ENCODE measurements at places on chromosomes 6 and 20.

GRCh38 chr6:87745966-87746721, 44.1 kb upstream of the AKIRIN2 start:
- no peak for DNase-seq

- DNase-seq: no peak
Measured at GRCh38 chr6:51908243-51908642, 179.2 kb downstream of the PKHD1 start.

DNA sequence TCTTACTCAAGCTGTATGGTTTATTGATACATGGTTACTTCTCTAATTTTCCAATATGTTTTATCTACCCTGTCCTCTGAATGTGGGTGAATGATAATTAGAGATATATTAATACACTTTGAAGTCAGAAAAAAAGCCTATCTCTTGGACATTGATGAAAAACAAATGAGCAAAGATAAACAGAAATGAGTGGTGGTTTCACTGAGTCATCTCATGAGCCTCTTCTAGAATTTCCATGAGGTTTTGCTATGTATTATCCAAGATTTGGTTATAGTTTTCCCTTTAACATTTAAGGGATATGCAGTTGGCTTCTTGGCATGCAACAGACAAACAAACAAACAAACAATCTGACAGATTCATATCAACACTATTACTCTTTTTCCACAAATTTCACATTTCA, 586.8 kb downstream of the RFPL4B start:
- no peak for DNase-seq

- DNase-seq: no peak
Measured at GRCh38 chr20:63518946-63519667, 1.5 kb upstream of the PPDPF start.

- DNase-seq: no peak
Measured at GRCh38 chr20:34373445-34373844, 10.4 kb downstream of the ITCH start.

- DNase-seq: no peak
Measured at GRCh38 chr6:74798302-74798701, 407.6 kb downstream of the COL12A1 start.

GRCh38 chr6:63403725-63404124, 83.9 kb upstream of the LGSN start:
- DNase-seq: no peak

DNA sequence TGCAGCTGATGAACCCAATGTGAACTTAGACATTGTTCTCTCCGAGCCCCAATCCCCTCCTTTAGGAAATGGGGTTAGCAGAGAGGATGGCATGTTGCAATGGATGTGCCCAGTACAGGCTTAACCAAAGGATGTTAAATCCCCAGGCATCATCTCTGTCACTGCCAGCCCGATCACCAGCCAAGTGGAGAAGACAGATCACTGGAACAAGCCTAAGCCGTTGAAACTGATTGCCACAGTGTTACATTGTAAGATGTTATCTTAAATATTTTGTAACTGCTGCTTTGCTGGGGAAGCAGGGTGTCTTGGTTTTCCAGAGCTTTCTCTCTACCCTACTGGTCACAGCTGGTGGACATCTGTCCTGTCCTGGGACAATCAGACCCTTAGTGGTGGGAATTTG, 783.4 kb upstream of the CHD6 start:
- no peak for DNase-seq

DNA sequence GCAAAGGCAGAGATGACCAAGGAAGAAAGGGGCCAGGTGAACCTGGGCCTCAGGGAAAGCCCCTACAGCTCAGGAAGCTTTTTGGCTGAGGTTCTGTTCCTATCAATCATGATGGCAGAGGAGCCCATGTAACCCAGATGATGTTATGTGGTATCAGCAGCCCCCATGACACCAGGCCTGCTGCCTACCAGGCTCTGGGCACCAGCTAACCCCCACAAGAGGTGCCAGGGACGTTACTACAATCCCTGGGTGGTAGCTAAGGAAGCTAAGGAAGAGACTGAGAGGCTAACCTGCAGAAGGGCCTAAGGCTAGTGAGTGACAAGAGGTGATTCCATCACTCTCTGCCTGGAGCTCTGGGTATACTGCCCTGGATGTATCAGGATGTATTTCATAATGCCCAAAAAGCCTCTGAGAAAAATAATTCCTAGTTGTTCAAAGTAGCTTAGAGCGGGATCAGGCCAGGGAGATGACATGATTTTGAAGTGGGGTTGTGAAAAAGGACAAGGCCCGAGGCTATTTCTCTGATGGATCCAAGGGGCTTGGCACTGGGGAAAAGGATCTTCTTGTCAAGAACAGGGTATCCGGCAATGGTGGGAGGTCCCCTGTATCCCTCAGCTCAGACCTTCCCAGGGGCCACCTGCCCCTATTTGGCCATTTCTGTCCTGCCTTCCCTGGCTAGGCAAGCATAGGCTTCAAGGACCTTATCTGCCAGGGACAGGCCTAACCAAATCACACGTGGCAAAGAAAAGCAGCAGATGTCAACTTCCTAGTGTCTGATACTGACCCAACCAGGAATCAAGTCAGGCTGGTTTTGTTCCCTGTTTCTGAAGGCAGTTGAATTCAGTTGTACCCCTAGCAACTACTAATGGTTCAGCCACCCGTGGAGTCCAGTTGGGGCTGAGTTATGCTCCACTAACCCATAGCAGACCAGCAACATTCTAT, 41.3 kb downstream of the PANK2 start:
- DNase-seq: no peak

GRCh38 chr20:19757487-19758132, 448 bp upstream of the RIN2 start:
- no peak for DNase-seq

DNA sequence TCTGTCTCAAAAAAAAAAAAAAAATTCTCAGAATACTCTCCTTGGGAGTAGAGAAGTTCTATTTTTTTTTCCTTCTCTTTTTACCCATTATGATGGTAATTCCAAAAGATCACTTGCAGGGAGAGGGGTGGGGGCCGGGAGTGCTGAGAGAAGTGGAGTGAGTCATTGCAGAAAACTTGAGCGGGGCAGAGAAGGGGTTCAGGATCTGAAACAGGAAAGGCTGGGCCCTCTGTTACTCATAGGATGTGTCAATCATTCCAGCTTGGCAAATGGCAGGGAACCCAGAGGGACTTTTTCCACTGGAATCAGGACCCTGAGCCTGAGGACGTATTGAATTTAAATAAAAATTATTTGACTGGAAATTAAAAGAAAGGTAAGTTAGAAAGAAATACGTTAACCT, 111.4 kb upstream of the ARMC2 start:
- peak; percentile 23 for DNase-seq

DNA sequence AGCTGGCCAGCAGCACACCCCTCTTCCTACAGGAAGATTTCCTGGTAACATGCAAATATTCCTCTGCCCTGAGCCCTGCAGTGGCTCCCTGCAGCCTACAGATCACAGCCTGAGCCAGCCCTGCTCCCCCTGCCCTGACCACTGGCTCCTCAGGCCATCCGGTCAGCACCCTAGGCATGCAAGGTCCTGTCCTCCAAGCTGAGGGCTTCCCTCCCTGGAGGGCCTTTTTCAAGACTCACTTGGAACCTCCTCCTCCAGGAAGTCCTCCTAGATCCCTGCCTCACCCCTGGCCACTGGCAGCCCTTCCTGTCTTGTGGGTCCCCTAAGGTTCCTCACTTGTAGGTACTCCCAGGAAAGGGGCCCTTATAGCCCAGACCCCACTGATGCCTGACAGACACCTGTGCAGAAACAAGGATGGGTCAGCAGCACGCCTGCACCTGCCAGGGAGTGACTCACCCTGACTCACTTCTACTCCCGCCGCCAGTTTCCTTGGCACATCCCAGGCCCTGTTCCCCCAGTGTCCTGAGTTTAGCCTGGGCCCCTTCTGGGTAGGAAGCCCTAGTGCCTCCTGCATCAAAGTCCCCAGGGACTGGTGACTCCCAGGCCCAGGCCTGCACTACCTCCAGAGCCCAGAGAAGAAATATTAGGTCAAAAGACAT, 3.2 kb downstream of the SLC4A11 start:
- no peak for DNase-seq

DNA sequence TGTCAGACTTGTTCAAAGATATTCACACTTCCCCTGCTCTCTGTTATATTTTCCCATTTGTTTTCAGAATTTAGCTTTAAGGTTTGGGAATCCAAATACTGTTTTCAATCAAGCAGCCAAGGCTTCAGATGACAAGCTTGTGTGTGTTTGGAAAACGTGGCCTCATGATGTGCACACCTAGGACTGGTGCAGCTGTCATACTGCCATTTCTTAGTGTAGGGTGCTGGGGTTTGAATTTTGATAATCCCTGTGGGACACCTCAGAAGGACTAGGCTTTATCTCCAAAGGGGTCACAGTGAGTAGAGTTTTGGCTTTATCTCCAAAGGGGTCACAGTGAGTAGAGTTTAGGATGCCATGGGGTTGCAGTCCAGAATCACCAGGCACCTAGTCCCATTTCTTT, 65.3 kb upstream of the JAG1 start:
- DNase-seq: no peak

GRCh38 chr6:362231-362923, 29.2 kb upstream of the IRF4 start:
- no peak for DNase-seq

DNA sequence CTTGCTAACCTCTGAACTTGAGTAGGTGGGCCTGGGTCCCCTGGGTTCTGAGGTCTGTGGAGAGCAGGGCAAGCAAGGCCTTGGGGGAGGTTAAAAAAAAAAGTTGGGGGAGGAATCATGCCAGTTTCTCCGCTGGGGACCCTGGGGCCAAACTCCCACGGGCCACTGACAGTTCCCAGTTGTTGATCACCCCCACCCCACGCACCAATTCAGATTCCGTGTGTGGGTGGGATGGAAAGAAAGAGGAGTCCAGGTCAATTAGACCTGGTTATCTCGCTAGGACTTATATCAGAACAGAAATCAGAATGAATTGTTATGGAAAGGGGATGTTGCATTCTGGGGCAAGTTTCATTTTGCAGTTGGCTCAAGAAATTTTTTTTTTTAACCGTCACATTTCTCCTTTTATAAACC, 46.7 kb upstream of the SUPT3H start:
- no peak for DNase-seq

GRCh38 chr6:136501514-136501913, 48.7 kb downstream of the MAP7 start:
- no peak for DNase-seq

DNA sequence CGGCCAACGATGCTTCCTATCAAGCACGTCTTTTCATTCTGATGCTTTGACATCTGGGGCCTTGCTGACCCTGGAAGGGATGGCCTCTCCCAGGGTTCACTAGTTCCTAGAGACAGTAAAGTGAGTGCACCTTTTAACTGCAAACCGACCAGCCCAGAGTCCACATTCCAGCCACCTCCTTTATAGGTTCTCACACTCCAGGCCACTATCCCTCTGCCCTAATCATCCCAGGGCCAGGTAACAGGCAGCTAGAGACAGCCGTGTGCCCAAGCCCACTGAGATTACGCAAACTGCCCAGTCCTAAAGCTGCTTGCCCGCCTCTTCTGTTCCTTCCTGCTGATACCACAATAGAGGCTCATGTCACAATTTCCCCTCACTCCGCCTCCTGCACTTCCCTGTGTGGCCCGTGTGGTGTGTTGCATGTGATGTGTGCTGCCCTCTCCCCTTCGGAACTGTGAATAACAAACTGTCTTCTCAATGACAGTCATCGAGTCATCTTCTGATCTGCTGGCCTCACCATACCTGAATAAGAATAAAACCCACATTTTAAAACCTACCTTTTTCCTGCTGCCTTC, 123.7 kb upstream of the EXOC2 start:
- no peak for DNase-seq

DNA sequence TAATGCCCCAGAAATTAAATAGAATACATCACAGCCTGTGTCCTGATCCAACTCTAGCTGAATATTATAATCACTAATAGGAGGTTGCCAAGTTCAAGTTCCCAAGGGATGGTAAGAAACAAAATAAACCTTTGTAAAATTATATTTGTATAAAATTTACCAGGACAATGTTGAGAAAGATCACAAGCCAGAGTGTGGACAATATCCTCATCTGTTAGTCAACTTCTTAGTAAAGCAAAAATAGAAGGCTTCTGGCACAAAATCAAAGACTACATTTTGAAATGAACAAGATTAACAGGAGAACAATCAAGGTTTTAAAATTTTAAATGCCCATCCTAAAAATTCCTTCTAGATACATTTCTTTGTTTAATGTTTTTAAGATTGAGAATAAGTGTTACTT, 290.4 kb upstream of the HSF2 start:
- DNase-seq: no peak

DNA sequence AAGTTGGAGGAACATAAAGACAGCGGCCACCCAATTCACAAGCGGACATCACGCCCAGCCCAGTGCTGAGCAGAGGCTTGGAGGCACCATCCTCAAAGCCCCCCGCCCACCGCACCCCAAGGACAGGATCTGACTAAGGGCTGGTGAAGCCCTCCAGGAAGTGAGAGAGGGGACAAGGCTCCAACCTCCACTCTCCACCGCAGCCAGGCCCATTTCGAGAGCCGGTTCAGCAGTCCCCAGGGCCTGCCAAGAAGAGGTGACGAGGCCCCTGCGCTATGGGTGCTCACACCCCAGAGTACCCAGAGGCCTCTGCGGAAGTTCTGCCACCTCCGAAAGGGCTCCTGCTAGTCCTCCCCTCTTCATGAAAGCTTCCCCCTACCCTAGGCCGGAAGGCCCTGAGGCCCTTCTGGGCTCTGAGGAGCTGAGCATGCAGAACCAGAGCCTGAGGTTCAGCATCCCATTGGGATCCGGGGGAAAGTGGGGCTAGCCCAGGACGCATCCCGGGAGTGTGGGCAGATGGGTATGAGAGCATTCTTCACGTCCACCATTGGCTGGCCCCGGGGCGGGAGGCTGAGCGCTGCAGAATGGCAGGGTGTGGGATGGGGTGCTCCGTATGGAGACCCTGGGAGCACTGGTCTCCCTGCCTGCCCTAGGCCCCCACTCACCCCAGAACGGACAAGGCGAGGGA, 2.5 kb downstream of the GRM4 start:
- DNase-seq: no peak

- DNase-seq: no peak
Measured at GRCh38 chr6:44824567-44824966, 437.1 kb downstream of the CDC5L start.

DNA sequence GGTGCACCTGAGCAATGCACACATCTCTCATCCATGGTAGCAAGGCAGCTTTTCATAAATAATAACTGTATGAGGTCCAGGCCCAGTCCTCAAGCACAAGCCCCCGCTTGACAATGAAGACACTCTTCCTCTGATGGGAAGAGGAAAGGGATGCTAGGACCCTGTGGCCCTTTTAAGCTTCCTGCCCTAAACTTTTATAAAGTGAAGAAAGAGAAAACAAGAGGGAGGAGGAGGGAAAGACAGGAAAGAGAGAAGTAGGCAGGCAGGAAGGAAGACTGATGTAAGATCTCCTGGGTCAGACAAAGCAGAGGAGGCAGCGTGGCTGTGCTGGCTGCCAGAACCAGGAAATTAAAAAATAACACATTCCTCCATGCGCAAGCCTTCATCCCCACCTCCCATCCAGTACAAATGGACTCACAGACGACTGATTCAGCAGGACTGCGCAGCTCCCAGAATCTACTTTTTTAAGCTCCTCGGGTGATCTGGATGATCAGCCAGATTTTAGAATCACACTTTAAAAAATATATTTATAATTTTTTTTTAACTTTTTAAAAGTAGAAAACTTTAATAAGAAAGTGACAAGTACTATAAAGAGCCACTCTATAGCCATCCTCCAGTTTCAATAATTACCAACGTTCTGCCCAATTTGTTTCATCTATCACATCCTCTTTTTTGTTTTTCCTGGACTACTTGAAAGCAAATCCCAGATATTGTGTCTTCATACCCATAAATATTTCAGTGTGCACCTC, 16.5 kb downstream of the TNFAIP3 start:
- peak; percentile 70 for DNase-seq

- peak; percentile 3 for DNase-seq
Measured at GRCh38 chr6:10837009-10837621, 1.2 kb downstream of the MAK start.

Measured in CD4-positive, alpha-beta T cell treated with Interleukin-1 beta for 1 hour (primary cell).